Caco-2 (cell line): ENCODE measurements at places on chromosomes 6 and 20. TPM values are rescaled to one million over a fixed set of nuclear protein-coding genes. Genes with fewer than 3 reads are reported as not detected.

DNA sequence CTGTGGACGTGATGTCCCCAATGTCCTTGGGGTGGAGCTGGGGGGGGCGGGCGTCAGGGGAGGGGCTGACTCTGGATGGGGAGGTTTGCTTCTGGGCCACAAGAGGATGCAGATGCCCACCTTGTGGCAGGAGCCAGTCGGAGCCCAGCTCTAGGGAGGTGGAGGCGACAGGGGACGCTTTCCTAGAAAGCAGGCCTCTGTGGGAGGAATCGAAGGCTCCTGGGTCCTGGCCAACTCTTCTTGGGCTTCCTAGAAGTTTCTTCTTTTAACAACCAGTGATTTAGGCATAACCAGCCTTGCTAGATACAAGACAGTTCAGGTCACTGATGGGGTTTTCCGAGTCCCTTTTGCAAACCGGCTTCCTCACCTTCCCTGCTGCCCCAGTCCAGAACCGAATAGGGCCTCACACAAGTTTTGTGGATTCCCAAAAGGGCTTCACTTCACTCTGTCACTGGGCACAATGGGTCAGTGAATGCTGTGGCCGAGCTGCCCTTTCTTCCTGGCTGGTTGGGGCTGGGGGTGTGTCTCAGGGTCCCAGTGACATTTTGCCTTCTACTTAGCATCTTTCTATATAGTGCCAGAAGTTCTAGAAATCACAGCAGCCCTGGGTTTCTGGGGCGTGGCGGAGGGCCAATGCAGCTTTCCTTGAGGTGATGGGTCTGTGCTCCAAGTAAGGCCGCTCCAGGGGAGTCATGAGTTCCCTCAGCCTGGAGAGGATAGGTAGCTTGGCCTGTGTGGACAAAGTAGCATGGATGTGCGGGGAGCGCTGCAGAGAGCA, 78.4 kb upstream of the FOXP4 start:
- DNase-seq = no peak

- DNase-seq = peak; percentile 86
These were observed 82.7 kb upstream of the TOP1 start for GRCh38 chr20:40945754-40946450.

- DNase-seq = no peak
These were observed 659 bp downstream of the SLC35F1 start for GRCh38 chr6:117907601-117908245.

- no peak for DNase-seq
These were observed 142.0 kb downstream of the CEP57L1 start for GRCh38 chr6:109237077-109237985.

DNA sequence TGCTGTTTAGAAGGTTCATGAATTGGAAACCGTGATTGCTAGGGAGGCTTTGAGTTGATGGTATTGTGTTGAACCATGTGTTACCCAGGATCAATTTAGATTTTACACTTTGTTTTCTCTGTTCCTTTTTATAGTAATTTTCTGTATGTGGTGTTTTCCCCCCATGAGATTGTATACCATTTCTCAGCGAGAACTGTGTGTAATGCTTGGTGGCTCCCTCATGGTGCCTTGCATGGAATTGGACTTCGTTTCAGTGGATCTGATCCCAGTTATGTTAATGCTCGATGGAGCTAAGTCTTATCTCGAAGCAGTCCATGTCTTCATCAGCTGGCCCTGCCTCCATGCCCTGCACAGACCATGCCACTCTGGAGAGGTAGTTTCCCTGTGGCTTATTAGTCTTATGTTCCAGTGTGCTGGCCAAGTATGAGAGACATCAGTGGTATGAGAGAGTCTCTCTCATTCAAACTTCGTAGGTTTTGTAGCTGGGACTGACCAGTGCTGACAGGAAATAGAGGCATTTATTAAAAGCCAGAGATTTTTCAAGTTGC, 18.7 kb downstream of the PTPN1 start:
- DNase-seq = no peak

GRCh38 chr6:165117121-165117520, 192.3 kb downstream of the C6orf118 start:
- DNase-seq = no peak

GRCh38 chr20:32539817-32540675, 45.1 kb downstream of the NOL4L start:
- DNase-seq = no peak

DNA sequence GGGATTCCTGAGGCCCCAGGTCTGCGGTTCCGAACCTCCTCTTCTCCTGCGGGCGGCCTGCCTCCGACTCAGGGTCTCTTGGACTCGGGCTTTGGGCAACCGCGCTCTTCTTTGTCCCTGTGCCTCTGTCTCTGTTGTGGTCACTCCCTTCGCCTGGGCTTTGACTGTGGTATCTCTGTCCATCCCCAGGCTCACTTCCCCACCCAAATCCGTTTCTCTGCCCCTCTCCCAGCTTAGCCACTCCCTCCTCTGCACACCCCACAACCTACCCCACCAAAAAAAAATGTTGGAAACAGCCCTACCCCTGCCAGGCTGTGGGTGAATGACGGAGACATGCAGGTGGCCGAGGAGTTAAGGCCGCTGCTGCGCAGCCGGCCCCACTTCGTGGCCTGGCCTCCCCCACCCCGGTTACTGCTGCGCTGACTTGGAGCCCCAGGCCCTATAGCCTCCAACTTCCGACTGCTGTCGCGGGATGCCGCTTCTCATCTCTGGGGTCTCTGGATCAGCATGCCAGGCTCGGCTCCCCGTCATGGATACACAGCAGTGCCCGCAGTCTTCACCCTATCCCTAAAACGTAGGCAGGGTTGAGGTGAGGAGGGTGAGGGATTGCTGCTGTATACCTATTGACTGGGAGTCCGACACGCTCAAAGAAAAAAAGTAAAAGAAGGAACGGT, 2.7 kb upstream of the MAFB start:
- DNase-seq = no peak

DNA sequence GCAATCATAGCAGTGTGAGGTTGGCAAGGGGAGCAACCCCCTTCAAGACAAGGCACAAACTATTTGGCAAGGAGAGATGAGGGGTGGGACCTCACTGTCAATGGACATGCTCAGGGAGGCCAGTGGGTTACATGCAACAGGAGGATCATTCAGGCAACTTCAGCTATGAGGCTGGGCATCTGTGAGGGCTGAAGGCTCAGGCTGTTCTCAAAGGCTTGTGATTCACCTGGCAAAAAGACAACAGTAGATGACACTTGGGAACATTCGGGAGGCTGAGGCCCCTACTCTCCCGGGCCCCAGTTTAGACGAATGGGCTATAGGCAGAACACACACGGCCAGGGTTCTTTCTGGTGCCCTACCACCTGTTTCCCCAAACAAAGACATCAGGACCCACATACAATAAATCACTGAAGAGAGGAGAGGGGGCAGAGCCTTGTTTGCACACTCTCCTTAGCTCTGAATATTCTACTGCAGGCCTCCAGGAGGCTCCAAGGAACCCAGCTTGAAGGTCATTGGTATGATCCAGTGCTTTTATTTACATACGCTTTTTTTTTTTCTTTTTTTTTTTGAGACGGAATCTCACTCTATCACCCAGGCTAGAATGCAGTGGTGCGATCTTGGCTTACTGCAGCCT, 7.9 kb downstream of the TUBB start:
- DNase-seq = no peak

DNA sequence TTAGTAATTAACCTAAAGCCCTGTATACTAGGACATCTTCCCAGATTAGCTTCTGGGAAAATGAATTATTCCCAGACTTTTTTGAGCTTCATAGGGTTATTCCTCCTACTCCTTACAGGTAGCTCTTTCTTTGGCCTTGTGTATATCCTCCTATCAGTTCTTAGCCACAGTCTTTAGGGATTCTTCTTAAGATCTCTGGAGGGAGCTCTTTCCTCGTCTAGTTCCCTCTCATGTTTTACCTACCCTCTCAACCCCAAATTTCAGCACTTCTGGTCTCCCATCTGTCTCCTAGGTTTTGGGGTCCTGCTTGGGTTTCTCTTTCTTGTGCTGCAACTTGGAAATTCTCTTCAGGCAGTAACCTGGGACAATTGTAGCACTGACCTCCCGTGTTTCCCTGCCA, 46.4 kb upstream of the SLC35B3 start:
- DNase-seq = no peak

DNA sequence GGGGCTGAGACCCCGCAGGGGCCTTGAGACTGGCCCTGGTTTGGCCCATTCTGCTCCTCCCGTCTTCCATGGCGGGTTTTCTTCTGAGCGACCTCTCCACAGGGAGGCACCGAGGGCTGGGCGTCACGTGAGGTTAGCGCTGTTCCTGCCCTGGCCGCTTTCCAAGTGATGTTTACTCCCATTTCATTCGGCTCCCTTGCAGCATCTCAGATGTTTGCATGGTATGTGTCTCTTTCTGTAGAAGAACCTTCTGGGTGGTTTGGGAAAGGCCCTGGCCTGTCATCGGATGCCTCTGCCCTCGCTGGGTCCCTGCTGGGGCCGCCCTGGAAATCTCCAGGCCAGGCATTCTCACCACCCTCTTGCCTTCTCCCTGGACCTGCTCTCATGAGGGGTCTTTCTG, 17.3 kb downstream of the RAMACL start:
- DNase-seq = no peak

- peak; percentile 27 for DNase-seq
These were observed 29.8 kb upstream of the CCN2 start for GRCh38 chr6:131980791-131981623.

DNA sequence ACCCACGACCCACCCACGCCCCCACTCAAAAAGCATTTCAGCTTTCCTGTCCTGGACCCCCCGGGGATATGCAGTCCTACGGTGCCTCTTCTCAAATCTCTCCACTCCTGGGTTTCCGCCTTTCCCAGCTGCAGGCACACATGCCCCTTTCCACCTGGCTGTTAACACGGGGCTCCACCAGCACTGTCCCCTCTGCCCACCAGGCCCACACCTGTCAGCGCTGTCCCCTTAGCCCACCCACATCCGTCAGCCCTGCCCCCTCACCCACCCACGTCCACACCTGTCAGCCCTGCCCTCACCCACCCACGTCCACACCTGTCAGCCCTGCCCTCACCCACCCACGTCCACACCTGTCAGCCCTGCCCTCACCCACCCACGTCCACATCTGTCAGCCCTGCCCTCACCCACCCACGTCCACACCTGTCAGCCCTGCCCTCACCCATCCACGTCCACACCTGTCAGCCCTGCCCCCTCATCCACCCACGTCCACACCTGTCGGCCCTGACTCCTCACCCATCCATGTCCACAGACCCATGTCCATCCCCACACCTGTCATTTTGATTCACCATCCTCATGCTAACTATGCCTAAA, 11.6 kb downstream of the RNASET2 start:
- DNase-seq = no peak

GRCh38 chr20:37526839-37527637, 638 bp downstream of the BLCAP start:
- no peak for DNase-seq

- no peak for DNase-seq
These were observed 112.6 kb downstream of the CDC5L start for GRCh38 chr6:44500074-44500473.

- DNase-seq = no peak
These were observed 5.6 kb downstream of the SMIM29 start for GRCh38 chr6:34243131-34243771.

- DNase-seq = peak; percentile 47
These were observed 182.9 kb downstream of the MCHR2 start for GRCh38 chr6:99810942-99811620.

DNA sequence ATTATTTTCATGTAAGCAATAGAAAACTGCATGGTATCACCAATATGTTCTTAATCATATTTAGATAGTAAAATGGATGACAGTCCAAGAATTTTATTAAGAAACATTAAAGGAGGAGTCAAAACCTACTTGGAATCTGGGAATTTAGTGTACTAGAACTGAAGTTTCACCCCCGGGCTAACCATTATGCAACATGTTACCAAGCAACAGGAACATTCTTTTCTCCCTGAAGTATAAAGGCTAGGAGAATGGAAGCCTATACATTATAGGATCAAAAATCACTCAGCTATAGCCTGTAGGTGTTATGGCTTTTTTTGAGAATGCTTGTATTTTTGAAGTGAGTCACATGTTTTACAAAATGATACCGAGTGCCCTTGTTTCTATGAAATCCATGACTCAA, 538.3 kb downstream of the GRIK2 start:
- DNase-seq = no peak

DNA sequence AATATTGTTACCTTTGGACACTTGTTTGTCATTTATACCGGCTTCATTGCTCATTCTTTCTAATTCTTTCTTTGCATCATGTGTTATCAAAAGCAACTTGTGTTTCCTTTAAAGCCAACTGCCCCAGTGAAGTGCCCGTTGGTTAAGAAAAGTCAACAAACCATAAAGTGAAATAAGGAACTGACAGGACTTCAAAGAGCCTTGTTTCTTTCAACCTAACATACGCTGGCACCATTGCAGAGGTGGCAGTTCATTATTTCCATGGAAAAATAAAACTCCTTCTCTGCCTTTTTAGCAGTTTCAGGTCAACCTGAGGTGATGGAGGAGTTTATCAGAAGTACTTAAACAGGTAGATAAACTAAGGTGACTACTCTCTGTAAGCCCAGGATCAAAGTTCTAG, 28.8 kb downstream of the FERMT1 start:
- DNase-seq = no peak

GRCh38 chr6:36340618-36341454, 4.1 kb upstream of the BNIP5 start:
- DNase-seq = peak; percentile 79

DNA sequence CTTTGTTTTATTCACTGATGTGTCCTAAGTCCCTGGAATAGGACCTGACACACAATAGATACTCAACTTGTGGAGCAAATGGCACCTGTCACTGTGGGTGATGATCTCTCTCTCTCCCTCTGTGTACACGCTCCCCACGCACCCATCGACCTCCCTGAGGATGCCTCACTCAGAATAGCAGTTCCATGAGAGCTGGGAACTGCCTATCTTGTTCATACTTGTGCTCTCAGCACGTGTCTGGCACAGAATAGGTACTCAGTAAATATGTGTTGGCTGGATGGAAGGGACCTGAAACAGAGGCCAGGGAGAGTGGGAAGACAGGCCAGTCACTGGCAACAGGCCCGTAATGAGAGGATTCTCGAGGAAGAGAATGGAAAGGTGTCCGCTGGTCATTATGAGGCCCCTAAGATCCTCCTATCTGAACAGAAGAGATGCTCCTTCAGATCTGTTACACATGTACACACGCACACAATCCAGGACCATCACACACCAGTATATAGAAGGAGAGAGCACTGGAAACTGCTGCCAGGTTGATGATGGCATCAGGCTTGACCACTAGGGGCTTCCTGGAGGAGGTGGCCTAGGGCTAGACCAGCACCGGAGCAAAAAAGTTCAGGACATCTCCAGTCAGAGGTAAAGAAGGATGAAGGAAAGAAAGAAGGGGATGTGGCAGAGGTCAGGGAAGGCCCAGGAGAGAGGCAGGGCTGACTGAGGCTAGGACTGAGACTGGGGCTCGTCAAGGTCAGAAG, 30.9 kb downstream of the VEGFA start:
- no peak for DNase-seq

GRCh38 chr6:10411131-10411970, 3.5 kb downstream of the TFAP2A start:
- DNase-seq = no peak

The MOG gene
- not detected in 2 replicates for total RNA-seq

The CDSN gene
- not detected in 2 replicates for total RNA-seq

The TRIM27 gene
- 47.6 and 48.7 TPM in 2 replicates for total RNA-seq

The HCK gene
- not detected in 2 replicates for total RNA-seq

The TUBB2B gene
- total RNA-seq = 143 and 150 TPM in 2 replicates

The SSTR4 gene
- total RNA-seq = not detected in 2 replicates

The OR2H1 gene
- total RNA-seq = not detected in 2 replicates

The RHAG gene
- not detected in 2 replicates for total RNA-seq

The FAM209B gene
- total RNA-seq = not detected in 2 replicates

The ZMYND8 gene
- 180 and 194 TPM in 2 replicates for total RNA-seq

The TAF4 gene
- 94.9 and 98.2 TPM in 2 replicates for total RNA-seq

The MYB gene
- 2.3 and 2.7 TPM in 2 replicates for total RNA-seq

The PPP1R11 gene
- total RNA-seq = 35.5 and 35.6 TPM in 2 replicates

The RNF39 gene
- 0.23 and 0.37 TPM in 2 replicates for total RNA-seq

The HTR1B gene
- total RNA-seq = not detected in 2 replicates

The YTHDF1 gene
- total RNA-seq = 184 and 196 TPM in 2 replicates

The GJA10 gene
- not detected in 2 replicates for total RNA-seq
